ENCODE measurements at places on chromosomes 3 and 15.

GRCh38 chr15:96887730-96888129 lies 557.2 kb downstream of the NR2F2 start:
- no peak for DNase-seq

GRCh38 chr3:55490276-55490913 lies 3.3 kb upstream of the WNT5A start:
- DNase-seq, result no peak

DNA sequence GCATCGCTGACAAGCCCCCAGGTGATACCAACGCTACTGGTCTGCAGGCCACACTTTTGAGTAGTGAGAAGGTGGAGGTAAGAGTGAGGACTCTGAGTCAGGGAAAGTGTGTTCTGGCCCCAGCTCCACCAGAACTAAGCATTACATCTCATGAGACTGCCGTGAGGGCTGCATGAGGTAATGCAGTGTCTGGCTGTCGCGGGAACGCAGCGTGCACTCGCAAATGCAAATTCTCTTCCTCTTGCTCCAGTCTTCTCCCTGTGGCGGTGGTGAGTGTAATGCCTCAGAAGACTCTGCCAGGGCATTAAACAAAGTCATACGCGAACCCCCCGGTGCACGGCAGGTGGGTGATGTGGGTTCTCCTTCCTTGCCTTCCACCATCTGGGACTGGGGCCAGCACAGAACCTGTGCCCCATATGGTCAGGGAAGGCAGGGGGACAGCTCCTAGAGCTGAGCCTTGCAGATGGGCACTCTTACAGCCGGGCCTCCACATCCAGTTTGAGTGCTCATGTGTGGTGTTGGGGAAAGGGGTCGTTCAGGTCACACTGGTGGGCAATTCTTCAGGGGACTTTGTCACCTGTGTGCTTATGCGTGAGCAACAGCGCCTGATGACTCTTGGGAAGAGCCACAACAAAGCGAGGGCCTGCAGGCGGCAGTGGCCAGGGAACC lies 175.8 kb downstream of the XXYLT1 start:
- DNase-seq, result peak; percentile 4

GRCh38 chr3:77254967-77255831 lies 215.3 kb downstream of the ROBO2 start:
- no peak for DNase-seq

GRCh38 chr15:80485370-80486164 lies 81.4 kb downstream of the ARNT2 start:
- no peak for DNase-seq

DNA sequence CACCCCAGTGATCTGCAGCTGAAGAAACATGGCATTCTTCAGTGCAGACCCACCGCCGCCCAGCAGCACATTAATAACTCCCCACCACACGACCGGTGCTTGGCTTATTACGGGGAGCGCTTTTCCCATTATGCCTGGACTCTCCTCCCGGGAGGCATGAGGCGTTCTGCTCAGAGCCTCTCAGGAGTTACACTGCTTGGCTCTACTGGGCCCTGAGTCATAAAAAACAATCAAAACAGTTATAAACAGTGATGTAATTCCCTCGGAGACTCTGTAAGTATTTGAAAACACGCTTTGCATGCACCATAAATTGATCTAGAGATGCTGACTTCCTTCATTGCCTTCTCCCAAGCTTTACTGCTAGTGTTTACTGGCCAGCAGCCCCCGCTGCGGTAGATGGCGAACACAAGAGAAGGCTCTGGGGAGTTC lies 77.1 kb upstream of the SNRPA1 start:
- DNase-seq, result no peak

DNA sequence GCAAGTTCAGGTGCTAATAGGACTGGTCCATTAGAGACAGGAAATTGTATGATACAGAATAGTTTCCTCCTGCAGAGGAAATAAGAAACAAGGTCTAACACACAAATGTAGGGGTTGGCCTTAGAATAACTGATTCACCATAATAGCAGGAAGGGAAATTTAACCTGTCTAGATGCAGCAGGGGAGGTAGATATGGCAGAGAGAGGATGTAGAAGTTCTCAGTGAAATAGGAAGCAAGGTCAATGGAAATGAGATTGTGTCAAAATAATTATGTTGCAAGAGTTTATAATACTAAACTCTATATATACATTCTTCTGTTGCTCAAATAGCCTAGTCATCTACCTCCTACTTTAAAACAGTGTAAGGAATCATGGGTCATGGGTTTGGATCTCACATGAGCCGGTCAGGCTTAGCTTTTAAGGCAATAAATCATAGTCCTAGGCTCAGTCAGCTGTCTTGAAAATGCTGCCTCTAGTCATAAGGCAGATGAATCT lies 17.0 kb downstream of the BCL2A1 start:
- DNase-seq, result no peak

DNA sequence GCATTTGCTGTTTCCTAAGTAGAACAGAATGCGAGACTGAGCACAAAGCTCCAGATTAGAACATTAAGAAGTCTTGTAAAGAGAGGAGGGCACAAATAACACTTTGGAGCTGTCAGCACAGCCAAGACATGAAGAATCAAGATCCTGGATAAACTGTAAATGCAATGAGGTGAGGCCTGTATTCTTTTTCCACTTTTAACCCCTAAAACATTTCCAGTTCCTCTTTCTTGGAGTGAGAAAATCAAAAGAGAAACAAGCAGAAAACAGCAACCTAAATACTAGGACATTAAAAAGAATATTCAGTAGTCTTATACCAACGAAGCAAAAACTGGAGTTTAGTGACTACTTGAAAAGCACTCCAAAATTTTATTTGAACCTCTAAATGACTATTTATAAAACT lies 204.3 kb downstream of the ZBTB20 start:
- no peak for DNase-seq

GRCh38 chr15:70362886-70363285 lies 265.2 kb upstream of the TLE3 start:
- DNase-seq, result no peak

GRCh38 chr3:51799879-51800749 lies 21.1 kb upstream of the IQCF6 start:
- no peak for DNase-seq

GRCh38 chr15:77070180-77070494 lies 772 bp downstream of the TSPAN3 start:
- DNase-seq, result no peak

DNA sequence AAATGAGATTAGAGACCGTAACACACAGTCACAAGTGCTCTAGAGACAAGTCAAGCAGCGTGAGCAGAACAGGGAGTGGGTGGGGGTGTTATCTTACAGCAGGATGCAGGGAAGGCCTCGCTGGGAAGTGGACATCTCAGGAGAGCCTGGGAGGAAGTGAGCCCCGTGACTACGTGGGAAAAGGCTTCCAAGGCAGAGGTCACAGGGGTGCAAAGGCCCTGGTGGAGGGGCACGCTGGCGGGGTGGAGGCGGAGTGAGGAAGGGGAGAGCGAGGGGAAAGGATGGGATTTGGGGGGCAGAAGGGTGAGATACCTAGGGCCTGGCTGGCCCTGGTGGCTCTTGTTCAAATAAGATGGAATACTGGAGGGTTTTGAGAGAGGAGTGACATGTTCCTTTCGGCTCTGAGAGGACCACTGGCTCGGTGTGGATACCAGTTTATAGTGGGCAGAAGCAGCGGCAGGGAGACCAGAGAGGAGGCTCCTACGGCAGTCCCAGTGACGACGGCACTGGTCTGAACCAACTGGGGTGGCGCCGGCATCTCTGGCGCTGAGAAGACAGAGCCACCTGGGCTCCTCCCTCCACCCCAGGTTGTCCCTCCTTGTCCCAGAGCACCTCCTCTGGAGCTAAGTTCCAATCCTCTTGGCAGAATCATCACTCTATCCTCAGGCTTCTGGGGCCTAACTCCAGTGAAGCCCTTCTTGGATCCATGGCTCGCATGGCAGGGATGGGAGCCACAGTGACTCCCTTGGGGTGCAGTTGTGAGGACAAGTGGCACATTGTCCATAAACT lies 266.2 kb upstream of the LYSMD4 start:
- no peak for DNase-seq

Data from left cardiac atrium (tissue), 4 donors.